HuH-7.5 (cell line): ENCODE measurements at places on chromosomes 3 and 15.

DNA sequence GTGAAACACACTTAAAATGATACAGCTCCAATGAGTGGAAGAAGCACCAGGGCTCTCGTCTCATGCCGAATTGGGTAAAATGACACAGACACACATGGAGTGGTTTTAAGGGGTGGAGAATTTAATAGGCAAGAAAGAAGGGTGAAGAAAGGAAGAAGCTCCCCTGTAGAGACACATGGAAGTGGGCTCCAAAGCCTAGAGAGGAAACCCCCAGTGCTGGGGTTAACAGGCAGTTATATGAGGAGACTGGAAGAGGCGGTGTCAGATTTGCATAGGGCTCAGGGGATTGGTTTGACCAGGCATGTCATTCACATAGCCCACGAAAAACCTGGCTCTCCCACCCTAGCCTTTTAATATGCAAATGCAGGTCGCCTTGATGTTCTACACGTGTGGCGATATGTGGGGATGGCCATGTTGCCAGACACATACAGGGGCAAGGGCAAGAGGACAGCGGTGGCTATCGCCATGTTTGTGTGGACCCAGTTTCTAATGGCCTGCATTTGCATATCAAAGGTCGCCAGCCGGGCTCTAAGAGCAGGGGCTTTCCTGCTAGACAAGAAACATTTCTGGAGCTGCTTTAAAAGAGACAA, 1.9 kb upstream of the DPH6 start:
- no peak for DNase-seq

DNA sequence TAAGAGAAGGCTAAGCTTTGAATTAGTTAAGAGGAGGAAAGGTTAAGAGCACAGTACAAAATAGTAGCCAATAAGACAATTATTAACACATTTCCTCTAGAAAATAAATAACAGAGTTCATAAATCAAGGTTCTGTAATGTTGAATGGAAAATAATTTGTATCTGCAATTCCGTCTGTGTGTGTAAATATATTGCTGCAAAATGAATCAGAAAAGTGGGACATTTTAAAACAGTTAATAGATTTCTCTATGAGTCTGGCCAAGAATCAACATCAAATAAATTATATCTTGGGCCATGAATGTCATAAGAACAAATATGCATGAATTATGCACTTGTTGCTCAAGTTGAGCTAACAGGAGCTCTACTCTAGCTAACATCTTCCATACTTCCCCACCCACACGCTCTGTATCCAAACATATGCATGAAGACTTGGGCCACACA, 14.2 kb upstream of the SUCNR1 start:
- DNase-seq = no peak

- no peak for DNase-seq
Measured at GRCh38 chr3:71487418-71487817, 96.1 kb downstream of the FOXP1 start.

- DNase-seq = no peak
Measured at GRCh38 chr3:146375219-146375618, 94.1 kb downstream of the PLSCR2 start.

DNA sequence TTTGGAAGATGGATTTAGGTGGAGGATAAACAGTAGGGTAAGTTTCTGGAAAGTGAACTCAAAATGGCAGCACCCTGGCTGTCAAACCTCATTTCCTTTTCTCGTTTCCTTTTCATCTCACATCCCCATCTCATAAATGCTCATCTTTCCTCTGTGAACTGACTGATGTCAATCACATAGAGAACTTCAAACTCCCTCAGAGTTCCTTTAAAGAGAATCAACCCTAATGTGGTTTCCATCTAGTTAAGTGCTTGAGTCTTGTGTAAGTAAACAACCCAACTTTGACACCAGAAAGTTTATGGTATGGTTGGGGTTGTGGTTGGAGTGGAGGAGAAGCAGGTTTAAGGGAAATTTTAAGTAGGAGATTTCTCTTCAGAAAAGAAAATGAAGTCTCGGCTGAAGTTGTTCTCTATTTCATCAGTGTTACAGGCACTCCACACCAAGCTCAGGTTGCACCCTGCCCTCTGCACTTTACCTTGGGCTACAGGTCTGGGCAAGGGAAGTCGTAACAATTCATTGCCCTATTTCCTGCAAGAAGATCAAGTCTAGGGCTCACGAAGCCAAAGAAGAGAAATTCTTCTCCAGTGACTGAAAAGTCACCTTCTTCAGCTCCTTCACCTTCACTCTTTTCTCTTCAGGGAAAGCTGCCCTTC, 34.4 kb upstream of the TNIK start:
- DNase-seq = no peak
